ENCODE measurements at places on chromosomes 7 and 10.
A peak's percentile ranks its signal among the peaks of the same experiment; 100 is the strongest.

DNA sequence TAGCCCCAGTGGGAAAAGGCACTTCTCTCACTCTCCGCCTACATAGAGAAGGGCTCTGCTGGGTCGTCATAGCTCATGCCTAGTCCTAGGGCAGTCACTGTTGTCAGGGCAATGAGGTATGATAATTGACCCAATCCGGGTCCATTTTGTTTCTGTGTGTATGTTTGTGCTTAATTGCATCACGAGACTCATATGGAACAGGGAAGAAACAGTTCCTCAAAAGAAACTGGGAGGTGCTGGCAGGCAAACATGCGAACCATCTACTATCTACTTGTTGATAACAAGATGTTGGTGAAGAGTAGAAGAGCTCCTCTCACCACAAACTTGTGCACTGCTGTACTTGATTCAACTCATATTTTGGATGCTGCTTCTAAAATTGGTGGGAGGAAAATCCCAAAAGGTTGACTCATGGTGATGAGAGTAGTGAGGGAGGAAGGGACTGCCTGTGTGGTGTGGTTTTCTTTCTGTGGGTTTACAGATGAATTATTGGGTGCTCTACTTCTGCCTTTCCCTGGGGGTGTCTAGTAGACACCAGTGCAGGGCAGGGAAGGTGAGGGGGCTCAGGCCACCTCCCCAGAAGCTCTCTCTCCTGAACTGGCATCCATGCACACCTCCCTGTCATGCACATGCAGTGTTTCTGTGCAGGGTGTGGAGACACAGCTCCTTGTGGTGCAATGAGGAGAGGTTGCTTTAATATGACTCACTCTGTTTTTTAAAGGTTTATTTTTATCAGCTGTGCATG lies 29.4 kb downstream of the LSMEM1 start:
- peak; percentile 50 for DNase-seq

DNA sequence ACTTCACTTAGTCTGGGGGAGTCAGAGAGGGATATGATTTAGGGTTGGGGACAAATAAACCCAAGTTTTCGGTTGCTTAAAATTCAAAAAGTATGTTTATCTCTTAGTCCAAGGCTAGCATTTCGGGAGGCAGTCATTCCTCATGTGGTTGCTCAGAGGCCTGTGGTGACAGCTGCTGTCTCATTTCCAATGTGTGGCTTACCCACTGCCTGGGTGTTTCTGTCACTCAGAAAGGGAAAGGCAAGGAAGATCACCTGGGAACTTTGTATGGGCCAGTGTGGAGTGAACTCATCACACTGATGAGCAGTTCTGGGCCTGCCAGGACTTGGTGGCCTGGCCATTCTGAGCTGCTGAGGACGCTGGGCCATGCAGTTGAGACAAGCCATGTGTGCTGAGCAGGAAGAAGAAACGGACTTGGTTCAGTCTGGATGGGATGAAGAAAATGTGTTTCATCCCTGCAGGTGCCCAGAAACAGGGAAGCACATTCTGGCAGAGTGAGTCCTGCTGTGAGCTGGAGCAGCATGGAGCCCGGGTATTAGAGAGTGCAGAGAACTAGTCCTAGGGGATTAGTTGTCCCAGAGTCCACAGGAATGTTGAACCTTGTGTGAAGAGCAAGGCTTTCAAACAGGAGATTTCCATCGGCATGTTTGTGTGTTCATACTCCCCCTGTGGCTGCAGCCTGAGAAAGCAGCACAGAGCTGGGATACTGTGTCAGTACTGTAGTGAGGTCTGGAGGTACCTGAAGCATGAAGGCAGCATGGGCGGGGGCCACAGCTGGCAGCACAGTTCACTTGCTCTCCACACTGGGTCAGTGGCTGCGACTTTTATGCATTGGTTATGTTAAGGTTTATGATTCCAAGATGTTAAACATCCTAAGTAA lies 211.1 kb upstream of the IGFBP3 start:
- DNase-seq: no peak

GRCh38 chr7:126780993-126781392 lies 471.7 kb downstream of the GRM8 start:
- no peak for DNase-seq

- no peak for DNase-seq
Observed at GRCh38 chr7:47806701-47807103, 141.6 kb downstream of the PKD1L1 start.

DNA sequence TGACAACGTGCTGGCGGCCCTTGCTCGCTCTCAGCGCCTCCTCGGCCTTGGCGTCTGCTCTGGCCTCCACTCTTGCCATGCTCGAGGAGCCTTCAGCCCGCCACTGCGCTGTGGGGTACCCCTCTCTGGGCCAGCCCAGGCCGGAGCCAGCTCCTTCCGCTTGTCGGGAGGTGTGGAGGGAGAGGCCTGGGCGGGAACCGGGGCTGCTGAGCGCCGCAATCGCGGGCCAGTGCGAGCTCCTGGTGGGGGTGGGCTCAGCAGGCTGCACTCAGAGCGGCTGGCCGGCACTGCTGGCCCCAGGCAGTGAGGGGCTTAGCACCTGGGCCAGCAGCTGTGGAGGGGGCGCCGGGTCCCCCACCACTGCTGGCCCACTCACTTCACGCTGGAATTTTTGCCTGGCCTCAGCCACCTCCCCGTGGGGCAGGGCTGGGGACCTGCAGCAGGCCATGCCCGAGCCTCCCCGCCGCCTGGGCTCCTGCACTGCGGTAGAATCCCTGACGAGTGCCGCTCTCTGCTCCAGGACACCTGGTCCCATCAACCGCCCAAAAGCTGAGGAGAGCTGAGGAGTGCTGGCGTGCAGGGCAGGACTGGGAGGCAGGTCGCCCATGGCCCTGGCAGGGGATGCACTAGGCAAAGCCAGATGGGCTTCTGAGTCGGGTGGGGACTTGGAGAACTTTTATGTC lies 372.2 kb upstream of the NRG3 start:
- no peak for DNase-seq

GRCh38 chr10:60044242-60044641 lies 137.9 kb upstream of the CCDC6 start:
- no peak for DNase-seq

DNA sequence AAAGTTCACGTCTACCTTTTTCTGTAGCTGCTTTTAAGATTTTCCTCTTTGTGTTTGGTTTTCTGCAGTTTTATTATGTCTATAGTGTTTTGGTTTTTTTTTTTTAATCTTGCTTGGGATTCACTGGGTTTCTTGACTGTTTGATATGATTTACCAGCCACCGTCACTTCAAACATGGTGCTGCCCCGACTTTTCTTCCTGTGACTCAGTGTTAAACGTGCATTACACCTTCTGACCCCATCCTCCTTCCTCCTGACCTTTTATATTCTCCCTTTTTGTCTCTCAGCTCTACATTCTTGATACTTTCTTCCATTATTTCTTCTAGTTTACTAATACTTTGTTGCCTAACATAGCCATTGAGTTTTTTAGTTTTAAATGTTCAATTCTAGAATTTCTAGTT lies 61.5 kb downstream of the GNA12 start:
- DNase-seq: no peak

DNA sequence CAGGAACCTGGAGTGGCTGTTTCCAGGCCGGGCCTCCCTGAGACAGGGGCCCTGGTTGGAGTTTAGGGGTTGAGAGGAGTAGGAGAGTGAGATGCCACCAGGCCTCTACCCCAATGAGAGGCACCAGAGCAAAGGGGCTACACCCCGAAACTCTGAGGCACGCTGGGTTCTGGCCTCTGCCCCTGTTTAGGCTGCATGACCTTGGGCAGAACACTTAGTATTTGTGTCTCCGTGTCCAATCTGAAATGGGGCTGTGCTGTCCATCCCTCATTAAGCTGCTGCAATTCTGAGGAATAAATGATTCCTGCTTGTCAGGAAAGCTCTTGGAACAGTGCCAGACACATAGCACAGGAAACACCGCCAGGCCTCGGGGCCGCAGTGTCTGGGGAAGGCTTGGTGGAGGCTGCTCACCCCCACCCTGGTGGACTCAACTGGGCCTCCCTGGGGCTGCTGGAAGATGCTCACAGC lies 40.5 kb upstream of the SAMD8 start:
- DNase-seq: no peak

DNA sequence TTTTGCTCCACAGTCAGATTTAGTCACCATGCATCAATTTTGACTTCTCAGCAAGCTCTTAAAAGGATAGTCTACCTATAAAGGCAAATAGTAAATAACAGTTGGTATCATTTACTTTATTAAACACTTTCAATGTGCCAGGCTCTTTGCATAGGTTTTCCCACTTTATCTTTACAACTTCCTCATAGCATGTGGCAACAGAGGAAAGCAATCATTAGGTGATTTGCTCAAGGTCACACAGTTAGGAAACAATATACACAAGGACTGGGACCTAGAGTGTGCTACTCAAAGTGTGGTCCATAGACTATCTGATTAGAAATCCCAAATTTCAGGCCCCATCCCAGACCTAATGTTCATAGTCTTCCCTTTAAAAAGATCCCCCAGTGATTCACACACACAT lies 212.3 kb downstream of the MTERF1 start:
- peak; percentile 63 for DNase-seq

- DNase-seq: peak; percentile 33
Observed at GRCh38 chr7:124257638-124258308, 224.9 kb upstream of the TMEM229A start.

DNA sequence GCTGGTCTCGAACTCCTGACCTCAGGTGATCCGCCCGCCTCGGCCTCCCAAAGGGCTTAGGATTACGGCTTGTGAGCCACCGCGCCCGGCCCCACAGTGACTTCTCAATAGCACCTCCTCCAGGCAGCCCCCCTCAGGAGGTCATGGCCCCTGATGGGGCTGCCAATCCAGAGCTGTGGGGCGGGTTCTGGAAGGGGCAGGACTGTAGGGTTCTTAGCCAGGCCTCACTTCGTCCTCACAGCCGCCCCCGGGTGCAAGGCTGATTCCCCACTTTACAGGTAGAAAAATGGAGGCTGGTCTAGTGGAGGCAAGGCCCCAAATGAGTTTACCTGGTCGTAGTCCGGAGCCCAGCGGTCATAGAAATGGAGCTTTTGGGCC lies 638 bp downstream of the METTL27 start:
- no peak for DNase-seq

DNA sequence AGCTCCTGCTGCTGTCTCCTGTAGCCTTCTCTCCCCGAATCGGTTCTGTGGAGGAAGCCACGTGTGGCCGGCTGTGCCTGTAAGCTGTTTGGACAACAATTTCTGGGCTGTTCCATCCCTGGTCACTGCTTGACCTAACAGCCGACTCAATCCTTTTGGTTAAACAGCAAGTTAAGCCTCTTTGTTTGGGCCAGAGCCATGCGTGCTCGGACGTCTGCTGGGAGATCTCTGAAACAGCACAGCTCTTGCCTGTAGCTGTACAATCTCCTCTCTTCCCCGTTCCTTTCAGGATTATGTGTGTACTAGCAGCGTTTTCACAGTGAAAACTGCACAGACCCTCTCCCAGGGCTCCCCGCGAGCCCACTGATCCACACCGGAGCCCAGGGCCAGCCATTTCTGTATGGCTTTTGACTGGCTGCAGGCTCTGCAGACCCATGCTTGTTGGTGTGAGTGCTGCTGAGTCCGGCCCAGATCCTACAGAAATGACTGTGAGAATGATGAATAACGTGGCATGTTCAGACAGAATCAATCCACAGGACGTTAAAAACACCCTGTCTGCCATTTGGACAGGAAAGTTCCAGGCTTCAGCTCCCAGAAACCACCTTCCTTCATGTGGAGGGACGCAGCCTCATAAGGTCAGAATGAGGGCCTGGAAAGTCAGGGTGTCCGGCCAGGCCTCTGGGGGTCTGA lies 428.6 kb upstream of the ADARB2 start:
- DNase-seq: no peak

- no peak for DNase-seq
Observed at GRCh38 chr7:149228831-149229471, 10.5 kb upstream of the ZNF212 start.

GRCh38 chr7:80907141-80907601 lies 11.7 kb downstream of the SEMA3C start:
- DNase-seq: no peak

GRCh38 chr7:20220921-20221547 lies 3.9 kb upstream of the MACC1 start:
- peak; percentile 71 for DNase-seq

DNA sequence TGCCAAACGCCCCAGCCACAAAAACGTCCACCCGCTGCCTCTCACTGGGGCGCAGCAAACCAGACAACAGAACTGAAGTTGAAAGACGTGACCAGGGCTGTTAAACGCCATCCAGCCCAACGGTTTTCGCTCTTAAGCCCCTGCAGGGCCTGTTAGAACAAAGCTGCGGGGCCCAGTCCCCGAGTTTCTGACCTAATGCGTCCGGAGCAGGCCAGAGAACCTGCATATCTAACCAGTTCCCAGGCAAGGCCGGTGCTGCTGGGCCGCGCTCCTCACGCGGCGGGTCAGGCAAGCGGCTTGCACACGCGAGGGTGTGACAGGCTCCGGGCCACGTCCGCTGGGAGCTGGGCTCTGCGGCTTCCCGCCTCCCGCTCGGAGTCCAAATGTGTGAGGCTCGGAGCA lies 87.0 kb downstream of the PTPRN2 start:
- DNase-seq: no peak

- DNase-seq: no peak
Observed at GRCh38 chr7:47192978-47193377, 388.9 kb downstream of the TNS3 start.

DNA sequence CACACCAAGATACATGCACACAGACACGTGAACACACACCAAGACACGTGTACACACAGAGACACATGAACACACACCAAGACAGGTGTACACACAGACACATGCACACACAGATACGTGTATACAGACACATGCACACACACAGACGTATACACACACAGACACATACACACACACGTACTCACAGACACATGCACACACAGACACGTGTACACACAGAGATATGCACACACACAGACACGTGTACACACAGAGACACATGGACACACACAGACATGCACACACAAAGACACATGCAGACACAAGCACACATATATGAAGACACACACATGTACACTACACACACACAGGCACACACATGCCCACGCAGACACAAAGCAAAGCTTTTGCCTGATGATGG lies 134.6 kb downstream of the TCERG1L start:
- no peak for DNase-seq

- DNase-seq: no peak
Observed at GRCh38 chr7:154871507-154871906, 131.4 kb downstream of the PAXIP1 start.

DNA sequence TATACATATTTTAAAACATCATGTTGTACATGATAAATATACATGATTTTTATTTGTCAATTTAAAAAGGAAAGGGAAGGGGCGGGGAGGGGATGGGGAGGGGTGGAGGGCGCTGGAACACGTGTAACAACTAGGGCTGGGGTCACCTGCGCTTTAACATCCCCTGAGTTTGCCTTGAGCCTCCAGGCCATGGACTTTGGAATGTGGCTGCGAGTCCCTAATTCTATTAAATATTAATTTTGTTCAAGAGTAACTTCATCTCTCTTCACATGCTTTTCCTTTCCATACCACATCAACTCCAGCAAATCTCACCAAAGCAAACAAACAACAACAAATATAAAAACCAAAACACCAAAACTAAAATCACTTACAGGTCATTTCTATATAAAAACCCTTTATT lies 10.6 kb downstream of the IFIT5 start:
- DNase-seq: no peak

DNA sequence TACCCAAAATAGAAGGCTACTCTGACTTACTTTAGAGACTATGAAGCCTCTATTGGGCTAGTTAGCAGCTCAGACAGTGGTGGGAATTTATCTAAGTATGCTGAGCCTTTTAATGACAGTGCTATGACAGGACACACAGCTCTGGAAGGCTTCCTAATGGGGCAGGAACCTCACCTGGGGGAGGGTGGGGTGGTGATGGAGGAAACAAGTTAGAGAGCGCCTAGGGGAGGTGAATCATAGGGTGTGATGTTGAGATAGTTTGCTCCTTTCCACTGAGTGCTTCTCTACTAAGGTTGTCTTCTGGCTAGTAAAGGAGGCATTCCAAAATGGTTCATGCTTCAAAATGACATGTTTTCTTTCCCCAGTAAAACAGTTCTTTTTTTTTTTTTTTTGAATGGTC lies 42.1 kb downstream of the PPP1R9A start:
- DNase-seq: no peak

All from OCI-M1 (cell line).